ENCODE measurements at places on chromosomes 3 and 15.

DNA sequence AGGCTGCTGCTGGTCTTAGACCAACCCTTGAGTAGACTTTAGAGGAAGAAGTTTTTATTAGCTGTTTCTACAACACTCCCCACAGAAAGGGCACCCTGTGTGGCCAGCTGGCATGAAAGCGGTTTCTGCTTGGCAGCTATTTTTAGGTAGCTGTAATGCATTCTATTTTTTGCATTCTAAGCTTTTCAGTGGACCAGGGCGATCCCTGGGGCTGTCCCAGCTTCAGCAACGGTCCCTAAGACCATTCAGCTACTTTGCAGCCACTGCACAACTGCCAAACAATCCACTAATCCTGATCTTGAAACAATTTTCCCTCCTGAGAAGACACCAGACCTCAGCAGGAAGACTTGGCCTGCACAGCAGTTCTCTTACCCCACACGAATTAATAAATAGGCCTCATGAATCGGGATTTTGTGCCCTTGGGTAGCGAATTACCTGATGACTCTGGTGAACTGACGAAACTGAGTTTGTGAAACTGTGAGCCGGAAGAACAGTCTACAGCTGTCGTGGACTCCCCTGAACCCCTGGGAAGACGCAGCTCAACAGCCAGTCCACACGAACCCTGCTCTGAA lies 14.6 kb upstream of the TFRC start:
- no peak for DNase-seq

GRCh38 chr15:73683257-73683776 lies 866 bp upstream of the CD276 start:
- no peak for DNase-seq

- DNase-seq: peak; percentile 39
These were observed 778 bp upstream of the AP4E1 start for GRCh38 chr15:50907601-50908208.

GRCh38 chr3:130627143-130627855 lies 110.3 kb downstream of the COL6A6 start:
- no peak for DNase-seq

GRCh38 chr15:70856177-70856883 lies 2.4 kb upstream of the LARP6 start:
- DNase-seq: peak; percentile 34

Data from fibroblast of mammary gland (primary cell).